ENCODE measurements at places on chromosomes 1 and 21.

DNA sequence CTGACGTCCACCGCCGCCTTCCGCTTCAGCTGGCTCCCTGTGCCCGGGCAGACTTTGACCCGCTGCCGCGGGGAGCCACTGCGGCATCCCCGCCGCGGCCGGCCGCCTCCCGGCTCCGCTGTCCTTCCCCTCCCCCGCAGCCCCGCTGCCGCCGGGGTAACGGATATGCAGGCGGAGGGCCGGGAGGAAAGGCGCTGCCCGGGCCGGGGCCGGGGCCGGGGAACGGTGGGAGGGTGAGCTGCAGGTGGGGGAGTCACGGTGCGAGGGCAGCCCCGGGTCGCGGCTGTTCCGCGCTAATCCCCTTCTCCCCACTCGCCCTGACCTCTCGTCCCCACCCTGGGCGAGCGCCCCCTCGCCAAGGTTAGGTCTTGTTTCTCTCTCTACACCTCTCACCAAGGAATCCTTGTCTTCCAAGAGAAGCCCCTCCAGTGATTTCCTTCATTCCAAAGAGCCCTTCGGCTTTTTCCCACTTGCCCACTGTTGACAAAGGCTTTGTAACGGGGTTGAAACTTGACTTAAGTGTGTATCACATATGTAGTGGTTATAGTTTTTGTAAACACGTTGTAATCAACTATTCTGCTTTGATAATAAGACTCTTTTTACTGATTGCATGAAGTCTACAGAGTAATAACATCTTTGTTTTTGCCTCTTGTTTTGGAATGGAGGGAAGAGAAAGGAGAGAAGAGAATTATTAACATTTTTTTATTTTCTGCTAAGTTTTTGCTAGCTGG, 669 bp downstream of the XPR1 start:
- no peak for DNase-seq

DNA sequence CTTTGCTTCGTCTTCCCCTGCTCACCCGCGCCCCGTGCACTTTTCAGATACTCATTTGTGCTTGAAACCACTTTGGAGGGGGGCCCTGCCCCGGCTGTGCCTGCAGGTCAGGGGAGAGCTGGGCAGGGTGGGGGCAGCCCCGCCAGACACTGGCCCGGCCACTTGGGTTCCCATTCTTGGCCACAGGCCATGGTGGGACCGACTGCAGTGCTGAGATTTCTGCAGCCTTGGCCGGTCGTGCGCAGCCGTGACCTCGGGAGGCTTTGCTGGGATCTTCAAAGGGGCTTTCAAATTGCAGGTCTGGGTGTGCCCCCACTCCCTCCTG, 54.5 kb upstream of the TTC34 start:
- DNase-seq = no peak

DNA sequence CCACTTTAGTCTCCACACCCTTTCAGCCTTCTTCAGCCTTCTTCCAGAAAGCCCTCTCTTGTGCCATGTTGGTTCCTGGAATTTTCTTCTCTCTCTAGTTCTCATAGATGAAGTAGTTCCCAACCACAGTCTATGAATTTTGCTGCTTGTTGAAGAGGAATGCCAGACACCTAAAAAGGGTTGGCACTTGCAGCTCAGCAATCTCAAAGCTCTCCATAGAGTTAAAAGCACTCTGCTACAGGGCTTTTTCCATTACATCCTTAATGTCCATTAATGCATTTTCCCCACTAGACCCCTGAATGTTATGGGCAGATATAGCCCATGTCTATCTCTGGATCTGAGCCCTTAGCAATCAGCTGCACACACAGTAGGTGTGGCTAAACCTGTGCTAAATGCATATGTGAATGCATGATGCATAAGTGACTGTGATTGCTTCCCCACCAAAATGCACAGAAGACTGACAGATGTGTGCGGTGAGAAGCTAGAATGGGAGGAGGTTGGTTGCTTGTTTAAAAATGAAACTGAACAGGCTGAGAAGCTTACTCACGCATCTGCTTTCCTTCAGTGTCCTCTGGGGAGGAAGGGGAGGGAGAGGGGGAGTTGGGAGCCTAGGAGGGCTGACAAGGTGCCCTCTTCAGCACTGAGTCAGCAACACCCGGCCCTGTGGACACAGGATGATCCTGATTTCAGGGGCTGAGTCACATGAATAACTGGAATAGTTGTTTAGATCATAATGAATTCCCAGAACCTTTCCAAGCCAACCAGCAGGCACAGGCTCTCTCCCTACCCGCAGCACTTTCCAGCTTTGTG, 146.1 kb upstream of the FGGY start:
- DNase-seq = peak; percentile 100

DNA sequence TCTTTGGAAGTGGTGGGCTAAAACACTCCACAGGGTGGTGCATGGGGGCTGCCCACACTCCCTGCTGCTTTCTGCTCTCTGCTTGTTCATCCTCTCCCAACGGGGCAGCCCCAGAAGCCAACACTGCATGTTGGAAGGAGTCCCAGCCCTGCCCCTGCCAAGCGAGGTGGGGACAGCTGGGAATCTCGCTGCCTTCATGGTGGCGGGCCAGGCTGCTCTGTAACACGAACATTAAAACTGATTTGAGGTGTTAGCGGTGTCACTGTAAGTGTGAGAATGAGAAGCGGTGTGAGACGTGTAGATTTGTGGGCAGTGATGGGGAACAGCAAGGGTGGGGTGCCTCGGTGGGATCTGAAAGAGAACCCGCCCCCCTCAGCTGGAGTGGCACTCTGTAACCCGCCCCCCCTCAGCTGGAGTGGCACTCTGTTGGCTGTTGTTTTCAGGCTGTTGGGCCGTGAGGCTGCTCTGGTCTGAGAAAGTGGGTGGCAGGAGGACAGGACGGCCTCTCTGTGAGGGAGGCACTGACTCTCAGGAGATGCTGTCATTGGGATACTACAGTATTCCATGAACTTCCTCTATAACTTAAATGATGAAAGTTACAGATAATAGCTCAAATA, 80.9 kb downstream of the PCBP3 start:
- no peak for DNase-seq

DNA sequence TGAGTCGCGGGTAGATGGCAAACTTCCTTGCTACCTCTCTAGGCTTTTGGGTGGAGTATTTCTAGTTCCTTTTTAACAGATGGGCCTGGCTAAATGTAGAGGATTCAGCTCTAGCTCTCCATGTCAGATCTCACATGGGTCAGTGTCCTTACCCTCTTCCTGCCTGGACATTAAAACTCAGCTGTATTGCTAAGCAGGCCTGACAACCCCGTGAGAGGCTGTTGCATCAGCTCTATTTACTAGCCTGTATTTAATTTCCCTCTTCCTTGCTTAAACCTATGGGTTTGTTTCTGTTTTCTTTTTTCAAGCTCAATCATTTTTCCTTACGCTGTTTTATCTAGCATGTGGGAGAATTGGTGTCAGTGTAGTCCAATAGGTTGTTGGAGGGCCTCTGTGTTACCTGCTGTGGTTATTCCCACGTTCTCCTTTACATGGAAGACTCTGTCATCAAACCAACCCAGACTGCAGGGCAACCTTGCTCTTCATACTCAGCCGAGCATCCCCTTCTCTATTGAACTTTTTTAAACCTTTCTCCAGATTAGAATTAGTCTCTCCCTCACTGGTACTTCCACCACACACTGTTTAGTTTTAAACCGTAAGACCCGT, 79.5 kb upstream of the BACH1 start:
- DNase-seq = no peak

- DNase-seq = peak; percentile 63
Measured at GRCh38 chr21:43195121-43196021, 26.6 kb downstream of the CRYAA start.

GRCh38 chr1:205701420-205701819, 21.1 kb upstream of the SLC45A3 start:
- DNase-seq = no peak

- peak; percentile 79 for DNase-seq
Measured at GRCh38 chr1:8373581-8374241, 55.8 kb downstream of the SLC45A1 start.

Data from RPMI7951 (cell line).